Kidney (tissue), 22 donors: ENCODE measurements at places on chromosomes 7 and 10. TPM values are rescaled to one million over a fixed set of nuclear protein-coding genes. Genes with fewer than 3 reads are reported as not detected.

DNA sequence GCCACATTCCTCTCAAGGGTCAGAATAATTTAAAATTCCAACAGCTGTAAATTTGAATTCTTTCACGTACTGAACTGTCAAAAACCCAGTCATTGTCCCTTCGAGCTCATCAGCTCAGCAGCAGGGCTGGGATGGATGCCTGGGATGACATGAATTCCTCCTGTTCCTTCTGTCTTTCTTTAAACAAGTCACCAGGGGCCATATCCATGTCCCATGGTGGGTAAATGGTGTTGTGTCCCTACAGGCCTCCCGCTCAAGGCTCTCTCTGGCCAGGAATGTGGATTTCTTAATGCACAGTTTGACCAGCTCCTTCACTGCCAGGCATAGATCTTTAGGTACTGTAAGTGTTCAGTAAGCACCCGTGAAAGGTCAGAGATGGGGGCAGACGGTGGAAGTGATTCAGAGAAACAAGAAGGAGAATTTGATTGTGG is 13.8 kb upstream of the TECPR1 start:
- H3K4me3 ChIP-seq: no peak overlapping the region
- no peaks in the 10 kb centered on the region for H3K36me3 ChIP-seq
- no peak overlapping the region for H3K27ac ChIP-seq

- peak; percentile 86 for DNase-seq
- H3K27ac ChIP-seq: no peak overlapping the region
- no peaks in the 10 kb centered on the region for H3K27me3 ChIP-seq
- no peaks in the 10 kb centered on the region for H3K36me3 ChIP-seq
- H3K4me1 ChIP-seq: no peaks in the 10 kb centered on the region
Measured at GRCh38 chr10:82942286-82943099, 1067.5 kb downstream of the NRG3 start.

GRCh38 chr7:42617806-42618457 is 293.9 kb downstream of the C7orf25 start:
- peak; percentile 60 for DNase-seq
- no peak overlapping the region for H3K4me3 ChIP-seq
- H3K36me3 ChIP-seq: no peaks in the 10 kb centered on the region
- H3K27ac ChIP-seq: no peak overlapping the region
- H3K27me3 ChIP-seq: no peaks in the 10 kb centered on the region

- H3K4me3 ChIP-seq: no peak overlapping the region
- H3K36me3 ChIP-seq: no peaks in the 10 kb centered on the region
- no peak for DNase-seq
- H3K4me1 ChIP-seq: no peaks in the 10 kb centered on the region
Measured at GRCh38 chr10:75616874-75617478, 185.6 kb downstream of the LRMDA start.

TBX20 gene
- total RNA-seq: not detected

TAS2R5 gene
- total RNA-seq: 2.5 TPM

GRCh38 chr10:34178756-34179155 is 636.3 kb downstream of the PARD3 start:
- DNase-seq: no peak
- no peaks in the 10 kb centered on the region for H3K27me3 ChIP-seq
- no peaks in the 10 kb centered on the region for H3K4me1 ChIP-seq
- no peak overlapping the region for H3K4me3 ChIP-seq
- no peak overlapping the region for H3K27ac ChIP-seq

DNA sequence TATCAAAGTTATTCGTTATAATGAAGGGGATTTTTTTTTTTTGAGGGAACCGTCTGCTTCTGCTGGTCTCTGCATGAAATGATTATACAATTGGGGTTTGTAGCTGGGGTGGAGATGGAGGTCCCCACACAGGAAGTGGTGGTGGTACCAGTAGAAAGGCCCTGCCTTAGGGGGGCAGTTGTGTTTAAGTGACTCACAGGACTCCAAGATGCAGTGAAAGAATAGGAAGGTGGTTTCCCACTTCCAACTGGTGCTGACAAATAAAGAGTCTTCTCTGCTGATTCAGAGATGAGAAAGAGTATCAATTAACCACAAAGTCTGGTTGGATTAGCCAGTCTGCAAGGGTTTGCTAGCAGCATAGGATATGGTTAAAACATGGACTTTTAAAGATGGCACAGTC is 376.0 kb downstream of the SORCS3 start:
- no peaks in the 10 kb centered on the region for H3K36me3 ChIP-seq
- no peak for DNase-seq
- H3K4me3 ChIP-seq: no peak overlapping the region
- H3K4me1 ChIP-seq: no peaks in the 10 kb centered on the region
- no peak overlapping the region for H3K27ac ChIP-seq

RBP3 gene
- total RNA-seq: not detected

DNA sequence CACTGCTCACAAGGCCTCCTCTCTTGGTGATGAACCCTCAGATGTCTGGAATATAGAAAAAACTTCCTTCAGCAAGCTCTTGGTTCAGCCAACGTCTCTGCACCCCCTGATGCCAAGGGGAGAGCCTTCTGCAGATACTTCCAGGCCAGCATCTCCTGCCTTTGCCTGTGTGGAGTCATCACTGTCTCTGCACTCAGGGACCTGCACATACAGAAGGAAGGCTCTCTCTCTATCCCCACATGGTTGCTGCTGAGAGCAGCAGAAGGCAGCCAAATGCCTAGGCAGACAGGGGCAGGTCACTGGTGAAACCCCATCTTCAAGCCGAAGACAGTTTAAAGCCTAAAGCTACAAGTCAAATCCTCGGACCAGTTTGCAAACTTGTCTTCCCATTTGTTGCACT is 137.6 kb downstream of the WDR11 start:
- no peaks in the 10 kb centered on the region for H3K36me3 ChIP-seq
- DNase-seq: no peak
- H3K27ac ChIP-seq: no peak overlapping the region
- H3K4me3 ChIP-seq: no peak overlapping the region

LZTS2 gene
- 54.7 TPM for total RNA-seq

GRCh38 chr10:112279433-112279832 is 3.8 kb upstream of the TECTB start:
- no peaks in the 10 kb centered on the region for H3K36me3 ChIP-seq
- H3K27me3 ChIP-seq: no peaks in the 10 kb centered on the region
- H3K4me1 ChIP-seq: no peaks in the 10 kb centered on the region

RPP30 gene
- total RNA-seq: 26.5 TPM

CDK13 gene
- total RNA-seq: 50.9 TPM

DNA sequence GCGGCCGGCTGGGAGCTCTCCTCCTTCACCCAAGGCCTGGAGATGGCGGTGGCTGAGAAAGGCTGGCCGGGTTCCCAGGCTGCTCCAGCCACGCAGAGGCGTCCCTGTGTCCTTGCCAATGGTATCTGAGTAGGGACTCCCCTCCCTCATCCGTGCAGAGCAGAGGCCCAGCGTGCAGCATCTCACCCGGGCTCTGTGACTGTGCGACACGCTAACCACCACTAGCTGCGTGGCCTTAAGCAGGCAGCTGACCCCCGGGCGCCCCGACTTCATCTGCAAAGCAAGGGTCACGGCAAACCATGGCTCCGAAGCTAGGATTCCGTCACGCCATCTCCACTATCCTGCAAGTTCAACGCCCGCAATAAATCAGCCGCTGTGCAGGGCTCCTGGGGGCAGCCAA is 47.2 kb upstream of the TNRC18 start:
- H3K36me3 ChIP-seq: no peaks in the 10 kb centered on the region
- H3K27me3 ChIP-seq: no peaks in the 10 kb centered on the region
- H3K27ac ChIP-seq: no peak overlapping the region
- H3K4me1 ChIP-seq: no peaks in the 10 kb centered on the region

DNA sequence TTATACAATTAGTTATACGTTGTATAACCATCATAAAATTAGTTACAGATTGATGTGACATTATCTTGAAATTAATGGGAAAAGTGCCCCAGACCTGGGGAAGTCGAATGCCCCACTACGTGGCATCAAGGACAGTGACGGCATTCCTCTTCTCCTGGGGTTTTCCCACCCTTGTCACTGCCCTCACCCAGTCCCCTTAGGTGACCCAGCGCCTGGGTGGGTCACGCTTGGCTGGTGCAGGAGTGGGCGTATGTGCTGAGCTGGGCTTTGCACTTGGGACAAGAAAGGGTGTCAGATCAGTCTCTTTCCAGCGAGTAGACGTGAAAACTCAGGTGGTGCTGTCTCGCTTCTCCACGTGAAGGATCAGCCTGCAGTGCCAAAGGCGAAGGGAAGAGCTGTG is 7.6 kb downstream of the FOXK1 start:
- DNase-seq: no peak
- peaks cover 26% of the 10 kb centered on the region for H3K4me1 ChIP-seq
- no peaks in the 10 kb centered on the region for H3K36me3 ChIP-seq

DNA sequence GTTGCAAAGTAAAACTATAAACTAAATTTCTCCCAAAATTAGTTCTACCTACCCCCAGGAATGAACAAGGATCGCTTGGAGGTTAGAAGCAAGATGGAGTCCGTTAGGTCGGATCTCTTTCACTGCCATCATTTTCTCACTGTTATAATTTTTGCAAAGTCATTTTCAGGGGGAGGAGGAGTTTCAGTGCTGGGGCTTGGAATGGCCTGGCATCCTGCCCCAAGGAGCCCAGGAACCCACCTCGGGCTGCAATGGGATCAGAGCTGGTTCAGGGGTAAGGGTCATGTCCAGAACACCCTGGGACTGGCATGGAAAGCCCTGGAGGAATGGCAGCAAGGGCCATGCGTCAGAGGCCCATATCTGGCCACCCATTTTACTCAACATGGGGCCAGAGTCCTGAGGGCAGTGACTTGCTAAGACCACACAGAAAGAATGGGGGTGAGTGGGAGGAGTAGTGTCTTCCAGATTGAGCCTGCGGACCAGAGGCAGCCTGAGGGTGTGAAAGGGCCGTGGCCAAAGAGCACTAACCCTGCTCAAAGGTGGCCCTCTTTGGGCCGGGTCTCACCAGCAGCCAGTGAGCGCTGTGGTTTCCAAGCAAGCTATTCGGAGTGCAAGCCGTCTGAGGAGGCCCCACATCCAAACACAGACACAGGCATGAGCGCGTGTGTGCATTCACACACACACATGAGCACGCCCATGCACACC is 31.8 kb downstream of the GPRIN2 start:
- peak; percentile 57 for DNase-seq
- H3K36me3 ChIP-seq: peaks cover 3% of the 10 kb centered on the region
- H3K27me3 ChIP-seq: no peaks in the 10 kb centered on the region

DNA sequence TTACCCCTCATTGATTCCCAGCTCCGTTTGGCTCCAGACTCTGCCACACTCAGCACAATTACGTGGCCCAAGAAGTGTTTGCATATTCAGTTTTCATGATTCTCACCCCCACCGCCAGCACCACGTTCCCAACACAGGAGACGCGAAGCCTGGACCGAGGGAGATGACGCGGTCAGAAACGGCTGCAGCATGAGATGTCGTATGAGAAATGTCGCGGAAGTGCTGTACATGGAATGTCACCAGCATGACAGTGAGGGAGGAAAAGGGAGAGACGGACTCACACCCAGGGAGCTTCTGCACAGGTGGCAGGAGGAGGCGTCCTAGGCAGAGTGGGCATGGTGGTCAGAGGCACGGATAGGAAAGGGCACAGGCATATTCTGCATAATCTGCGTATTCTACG is 188.3 kb downstream of the WDR37 start:
- DNase-seq: no peak
- no peak overlapping the region for H3K4me3 ChIP-seq
- H3K27ac ChIP-seq: no peak overlapping the region
- H3K36me3 ChIP-seq: no peaks in the 10 kb centered on the region

GRCh38 chr7:40891232-40891631 is 756.4 kb downstream of the SUGCT start:
- DNase-seq: no peak
- H3K4me3 ChIP-seq: no peak overlapping the region
- no peaks in the 10 kb centered on the region for H3K36me3 ChIP-seq
- no peak overlapping the region for H3K27ac ChIP-seq

- no peaks in the 10 kb centered on the region for H3K27me3 ChIP-seq
- no peak for DNase-seq
- no peak overlapping the region for H3K4me3 ChIP-seq
- H3K27ac ChIP-seq: no peak overlapping the region
Measured at GRCh38 chr7:22566176-22566575, 66.2 kb upstream of the STEAP1B start.

DNA sequence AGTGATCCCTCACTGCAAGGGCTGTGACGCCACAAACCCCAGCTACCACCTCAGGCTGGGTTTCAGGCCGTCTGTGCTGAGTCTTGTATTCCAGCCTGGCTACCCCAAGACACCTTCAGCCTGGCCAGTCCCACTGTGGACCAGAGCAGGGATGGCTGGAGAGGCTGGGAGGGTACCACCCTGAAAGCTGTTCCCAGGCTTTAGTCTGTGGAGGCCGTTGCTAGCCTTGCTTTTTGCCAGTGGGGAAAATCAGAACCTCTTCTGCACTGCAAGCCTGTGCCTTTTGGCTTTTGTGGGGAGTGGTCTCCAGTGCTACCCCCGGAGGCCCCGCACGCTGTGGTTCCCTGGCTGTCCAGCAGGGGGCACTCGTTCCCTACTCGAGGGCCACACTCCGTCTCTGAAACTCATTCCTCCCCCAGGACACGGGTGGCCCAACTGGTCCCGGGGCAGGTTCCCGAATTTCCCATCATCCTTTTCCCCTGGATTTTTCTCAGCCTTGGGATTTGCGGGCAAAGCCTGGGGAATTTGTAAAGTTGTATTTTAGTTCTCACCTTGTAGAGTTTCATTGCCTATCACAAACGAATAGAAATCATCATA is 128.4 kb upstream of the BTBD16 start:
- peak; percentile 60 for DNase-seq
- H3K36me3 ChIP-seq: no peaks in the 10 kb centered on the region
- peak overlapping the region; percentile 9 for H3K27ac ChIP-seq

- no peak for DNase-seq
- H3K36me3 ChIP-seq: no peaks in the 10 kb centered on the region
- H3K27me3 ChIP-seq: peaks cover 5% of the 10 kb centered on the region
- H3K4me1 ChIP-seq: peaks cover 3% of the 10 kb centered on the region
Measured at GRCh38 chr10:62819141-62819920, 3.2 kb upstream of the EGR2 start.

BRAT1 gene
- total RNA-seq: 23.7 TPM

- H3K4me1 ChIP-seq: peaks cover 3% of the 10 kb centered on the region
- no peak overlapping the region for H3K4me3 ChIP-seq
- H3K27ac ChIP-seq: no peak overlapping the region
- no peaks in the 10 kb centered on the region for H3K36me3 ChIP-seq
- H3K27me3 ChIP-seq: no peaks in the 10 kb centered on the region
Measured at GRCh38 chr7:70668606-70669358, 463.2 kb upstream of the GALNT17 start.

DNA sequence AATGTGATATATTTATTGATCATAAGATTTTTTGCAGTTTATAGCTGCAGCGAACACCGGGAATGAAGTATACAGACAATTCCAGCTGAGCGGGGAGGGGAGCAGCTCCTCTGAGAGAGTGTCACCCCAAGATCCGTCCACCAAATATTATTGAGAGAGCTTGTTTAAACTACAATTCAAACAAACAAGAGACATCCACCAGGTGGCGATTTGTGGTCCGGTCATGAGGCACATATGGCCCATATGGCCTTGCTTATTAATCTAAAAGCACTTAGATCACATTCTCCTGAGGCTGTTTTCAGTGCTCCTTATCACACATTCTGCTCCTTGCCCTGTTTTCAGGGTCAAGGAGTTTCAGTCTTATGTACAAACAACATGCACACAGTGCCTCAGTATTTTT is 83.1 kb downstream of the THSD7A start:
- H3K27ac ChIP-seq: no peak overlapping the region
- no peak overlapping the region for H3K4me3 ChIP-seq
- H3K27me3 ChIP-seq: no peaks in the 10 kb centered on the region
- peaks cover 9% of the 10 kb centered on the region for H3K4me1 ChIP-seq
- DNase-seq: no peak

- H3K27me3 ChIP-seq: no peaks in the 10 kb centered on the region
- no peaks in the 10 kb centered on the region for H3K4me1 ChIP-seq
- no peak overlapping the region for H3K4me3 ChIP-seq
- peak; percentile 27 for DNase-seq
Measured at GRCh38 chr10:101959346-101959916, 96.5 kb downstream of the ARMH3 start.

WDFY4 gene
- total RNA-seq: 13.3 TPM

LIPK gene
- not detected for total RNA-seq

MAP3K8 gene
- total RNA-seq: 41.6 TPM
